Mesothelial cell of epicardium (in vitro differentiated cells): ENCODE measurements at places on chromosomes 5 and 9.

GRCh38 chr5:56011835-56012234, 17.1 kb upstream of the IL6ST start:
- DNase-seq: no peak

GRCh38 chr9:6106711-6107339, 91.4 kb upstream of the RANBP6 start:
- DNase-seq: no peak

GRCh38 chr5:32713770-32714381, 2.8 kb downstream of the NPR3 start:
- peak; percentile 45 for DNase-seq

GRCh38 chr5:100469767-100470166, 65.4 kb upstream of the FAM174A start:
- no peak for DNase-seq

DNA sequence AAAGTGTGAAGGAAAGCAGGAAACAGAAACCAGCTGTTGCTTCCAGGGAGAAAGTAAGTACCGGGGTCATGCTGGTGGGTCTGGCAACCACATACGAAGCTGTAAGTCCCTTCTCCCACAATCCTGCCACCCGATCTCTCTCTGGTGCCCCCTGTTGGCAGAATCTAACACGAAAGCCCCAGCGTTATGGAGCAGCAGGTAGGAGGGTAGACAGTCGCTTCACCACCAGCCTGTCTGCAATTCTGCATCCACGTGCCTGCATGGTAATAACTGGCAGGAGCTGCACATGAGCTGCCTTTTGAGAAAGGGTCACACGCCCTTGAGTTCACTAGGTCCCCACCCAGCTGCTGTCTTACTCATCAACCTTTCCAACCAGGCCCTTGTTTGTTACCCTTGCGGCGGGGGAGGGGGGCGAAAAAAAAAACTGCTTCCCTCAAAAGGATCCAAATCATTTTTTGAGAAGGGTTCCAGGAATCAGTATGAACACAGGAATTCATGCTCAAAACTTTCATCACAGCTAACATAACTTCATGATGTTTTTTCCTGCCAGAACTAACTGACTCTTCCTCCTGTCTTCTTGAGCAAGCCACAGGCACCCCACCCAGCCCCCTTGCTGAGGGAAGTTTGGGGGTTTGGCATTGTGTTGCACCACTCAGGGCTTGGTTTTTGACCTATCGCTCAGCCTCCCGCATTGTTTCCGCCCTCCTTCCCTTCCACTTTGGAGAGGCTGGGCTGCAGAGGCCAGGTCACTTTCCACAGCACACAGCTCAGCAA, 19.6 kb upstream of the TMEM252 start:
- DNase-seq: no peak

DNA sequence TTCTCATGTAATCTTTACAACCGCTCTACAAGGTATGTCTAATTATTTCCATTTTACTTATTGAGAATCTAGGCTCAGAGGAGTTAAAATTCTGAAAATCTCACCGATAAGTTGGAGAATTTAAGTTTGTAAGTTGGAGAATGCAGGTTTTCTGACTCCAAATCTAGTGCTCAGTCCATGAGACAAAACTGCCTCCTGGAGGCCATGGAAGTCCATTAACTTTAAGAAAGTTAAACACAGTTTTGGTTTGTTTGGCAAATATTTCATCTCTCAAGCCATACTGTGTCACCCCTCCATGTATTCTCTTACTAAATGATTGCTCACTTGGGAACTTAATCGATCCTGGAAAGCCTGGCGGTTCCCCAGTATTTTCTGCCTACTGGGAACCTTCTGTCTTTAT, 52.6 kb downstream of the INIP start:
- no peak for DNase-seq

GRCh38 chr5:11251247-11251646, 490.2 kb upstream of the DAP start:
- no peak for DNase-seq

DNA sequence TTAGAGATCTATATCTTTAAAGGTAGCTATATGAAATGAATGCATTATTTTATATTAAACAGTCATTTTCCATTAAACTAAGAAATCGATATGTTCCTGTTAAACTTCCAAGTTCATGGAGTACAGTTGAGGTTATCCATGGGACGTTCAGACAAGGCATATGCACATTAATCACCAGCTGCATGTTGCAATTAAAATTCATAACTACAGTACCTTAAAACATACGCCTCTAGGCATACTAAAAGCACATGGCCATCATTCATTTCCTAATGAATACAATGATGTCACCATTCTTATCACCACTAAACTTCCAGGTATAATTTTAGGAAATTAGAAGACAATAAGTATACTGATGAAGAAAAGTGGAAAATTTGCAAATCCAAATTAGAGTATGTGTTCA, 174.3 kb downstream of the CDH12 start:
- DNase-seq: no peak

GRCh38 chr5:112684737-112685136, 52.9 kb upstream of the APC start:
- no peak for DNase-seq

DNA sequence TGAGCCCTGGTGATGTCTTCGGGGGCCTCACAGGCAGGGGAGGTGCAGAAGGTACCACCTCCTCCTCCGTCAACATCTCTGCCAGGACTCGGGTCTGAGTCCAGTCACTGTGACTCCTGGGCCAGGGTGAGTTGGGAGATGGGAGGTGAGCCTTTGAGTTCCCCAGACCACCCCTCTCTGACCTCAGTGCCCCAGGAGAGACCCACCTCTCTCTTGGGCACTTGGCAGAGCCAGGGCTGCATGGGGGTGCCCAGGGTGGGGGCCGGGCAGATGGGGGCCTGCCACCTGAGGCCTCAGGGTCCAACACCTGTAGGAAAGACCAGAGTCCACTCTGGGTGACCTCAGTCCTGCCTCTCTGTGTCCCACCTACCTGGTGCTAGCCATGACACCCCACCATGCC, 6.8 kb downstream of the KIF12 start:
- peak; percentile 29 for DNase-seq
